ENCODE measurements at places on chromosomes 4 and X.

DNA sequence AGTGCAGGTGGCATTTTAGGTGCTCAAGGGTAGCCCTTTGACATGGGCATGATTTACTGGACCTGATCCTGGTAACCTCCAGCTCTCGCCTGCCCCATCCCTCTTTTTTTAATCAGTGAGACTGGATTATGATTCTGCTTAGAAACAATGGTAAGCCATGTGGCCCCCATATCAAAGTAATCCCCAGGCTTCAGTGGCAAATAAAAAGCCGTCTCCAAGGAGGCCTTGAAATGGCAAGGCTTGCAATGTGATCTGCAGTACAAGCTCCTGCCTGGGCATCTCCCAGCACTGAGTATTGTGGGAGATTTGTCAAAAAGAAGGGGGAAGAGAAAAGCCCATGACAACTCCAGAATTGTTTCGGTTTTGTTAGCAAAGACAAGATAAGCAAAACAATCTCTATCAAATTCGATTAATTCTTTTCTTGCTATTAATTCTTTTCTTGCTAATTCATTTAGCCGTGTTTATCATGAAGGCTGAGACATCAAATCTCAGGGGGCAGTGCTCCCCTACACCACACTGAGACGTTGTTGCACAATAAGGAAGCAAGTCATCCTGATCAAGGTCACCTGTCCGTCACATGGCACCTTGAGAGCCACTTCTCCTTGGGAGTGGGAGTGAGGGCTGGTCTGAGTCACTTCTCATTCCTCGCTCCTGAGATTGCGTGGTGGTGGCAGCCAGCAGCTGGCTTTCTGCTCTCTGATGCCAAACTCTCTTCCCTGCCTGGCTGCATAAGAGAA is 312.7 kb upstream of the GATB start:
- peak; percentile 13 for DNase-seq

DNA sequence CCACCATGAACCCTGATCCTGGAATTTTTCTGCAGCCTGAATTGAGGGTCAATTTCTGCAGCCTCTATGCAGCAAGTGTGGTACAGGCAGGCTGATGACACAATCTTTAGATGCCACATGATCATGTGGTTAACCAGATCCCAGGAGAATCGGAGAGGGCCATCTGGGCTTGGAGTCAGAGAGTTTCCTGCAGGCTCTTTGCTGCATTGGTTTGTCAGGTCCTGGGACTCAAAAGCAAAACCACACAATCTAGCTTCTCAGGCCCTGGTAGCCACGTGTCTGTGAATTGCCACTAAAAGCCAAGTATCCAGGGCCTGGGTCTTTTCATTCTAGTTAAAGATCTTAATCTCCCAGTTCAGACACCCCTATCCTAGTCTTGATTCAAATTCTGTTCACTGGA is 464.5 kb downstream of the BCOR start:
- DNase-seq, result peak; percentile 41

- no peak for DNase-seq
Measured at GRCh38 chrX:34343001-34343400, 210.9 kb upstream of the FAM47A start.

DNA sequence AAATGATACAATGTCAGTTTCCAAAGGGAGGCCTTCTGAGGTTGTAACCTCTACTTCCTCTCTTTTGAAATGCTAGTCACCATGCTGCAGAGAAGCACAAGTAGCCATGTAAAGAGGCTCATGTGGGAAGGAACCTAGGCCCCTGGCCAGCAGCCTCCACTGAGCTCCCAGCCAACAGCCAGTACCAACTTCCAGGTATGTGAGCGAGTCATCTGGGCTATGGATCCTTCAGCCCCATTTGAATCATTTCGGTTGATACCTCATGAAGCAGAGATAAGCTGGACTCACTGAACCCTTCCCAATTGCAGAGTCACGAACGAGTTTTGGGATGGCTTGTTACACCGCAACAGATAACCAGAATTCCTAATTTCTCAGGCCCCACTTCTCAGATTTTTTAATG is 187.0 kb upstream of the LDB2 start:
- no peak for DNase-seq
